ENCODE measurements at places on chromosomes 2 and 18.

DNA sequence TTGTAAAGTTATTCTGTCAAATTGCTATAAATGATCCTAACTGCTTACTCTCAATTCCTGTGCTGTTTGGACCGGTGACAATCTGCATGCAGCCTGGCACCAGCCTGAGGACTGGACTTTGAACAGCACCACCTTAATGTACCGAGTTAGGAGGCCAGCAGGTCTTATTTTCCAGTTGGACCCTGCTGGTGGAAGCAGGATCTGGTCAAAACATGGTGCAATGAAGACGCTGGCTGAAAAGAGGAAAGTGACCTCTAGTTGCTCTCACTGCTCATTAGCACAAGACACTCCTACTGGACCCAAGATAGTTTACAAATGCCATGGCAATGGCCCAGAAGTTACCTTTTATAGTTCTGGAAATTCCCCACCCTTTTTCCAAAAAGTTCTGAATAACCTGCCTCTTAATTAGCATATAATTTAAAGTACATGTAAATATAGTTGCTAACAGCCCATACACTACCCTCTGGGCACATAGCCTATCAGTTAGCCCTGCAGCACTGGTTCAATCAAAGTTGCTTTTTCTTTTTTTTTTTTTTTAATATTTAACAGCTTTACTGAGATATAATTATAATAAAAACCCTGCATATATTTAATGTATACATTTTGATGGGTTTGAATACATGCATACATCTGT lies 35.8 kb downstream of the RBKS start:
- no peak for DNase-seq

- DNase-seq = no peak
Measured at GRCh38 chr18:3524706-3525105, 74.7 kb downstream of the TGIF1 start.

- DNase-seq = peak; percentile 34
Measured at GRCh38 chr18:31424383-31424988, 23.1 kb upstream of the DSG3 start.

- DNase-seq = peak; percentile 64
Measured at GRCh38 chr18:72762515-72763122, 105.2 kb downstream of the NETO1 start.

GRCh38 chr2:16680781-16681180 lies 15.1 kb upstream of the CYRIA start:
- no peak for DNase-seq

GRCh38 chr2:225042800-225043167 lies 516 bp upstream of the DOCK10 start:
- no peak for DNase-seq

DNA sequence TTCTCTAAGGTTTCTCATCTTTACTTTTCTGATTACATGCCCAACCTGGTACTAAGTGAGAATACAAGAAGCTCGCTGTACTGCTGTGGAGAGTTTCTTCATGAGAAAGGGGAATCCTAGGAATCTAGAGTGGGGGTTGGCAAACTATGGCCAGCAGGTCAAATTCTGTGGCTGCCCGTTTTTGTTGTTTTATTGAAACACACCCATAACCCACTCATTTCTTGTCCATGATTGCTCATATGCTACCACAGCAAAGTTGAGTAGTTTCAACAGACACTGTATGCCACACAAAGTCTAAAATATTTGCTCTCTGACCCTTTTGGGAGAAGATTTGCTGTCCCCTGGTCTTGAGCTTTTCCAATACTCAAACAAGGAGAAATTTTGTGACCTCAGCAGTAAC lies 58.8 kb downstream of the C2orf74 start:
- DNase-seq = no peak

- no peak for DNase-seq
Measured at GRCh38 chr2:119943058-119943457, 69.8 kb upstream of the EPB41L5 start.

- DNase-seq = no peak
Measured at GRCh38 chr18:9354256-9354655, 19.7 kb downstream of the TWSG1 start.

GRCh38 chr18:22475426-22476100 lies 57.8 kb upstream of the CTAGE1 start:
- DNase-seq = no peak

GRCh38 chr18:9201224-9201623 lies 64.6 kb downstream of the ANKRD12 start:
- DNase-seq = no peak

DNA sequence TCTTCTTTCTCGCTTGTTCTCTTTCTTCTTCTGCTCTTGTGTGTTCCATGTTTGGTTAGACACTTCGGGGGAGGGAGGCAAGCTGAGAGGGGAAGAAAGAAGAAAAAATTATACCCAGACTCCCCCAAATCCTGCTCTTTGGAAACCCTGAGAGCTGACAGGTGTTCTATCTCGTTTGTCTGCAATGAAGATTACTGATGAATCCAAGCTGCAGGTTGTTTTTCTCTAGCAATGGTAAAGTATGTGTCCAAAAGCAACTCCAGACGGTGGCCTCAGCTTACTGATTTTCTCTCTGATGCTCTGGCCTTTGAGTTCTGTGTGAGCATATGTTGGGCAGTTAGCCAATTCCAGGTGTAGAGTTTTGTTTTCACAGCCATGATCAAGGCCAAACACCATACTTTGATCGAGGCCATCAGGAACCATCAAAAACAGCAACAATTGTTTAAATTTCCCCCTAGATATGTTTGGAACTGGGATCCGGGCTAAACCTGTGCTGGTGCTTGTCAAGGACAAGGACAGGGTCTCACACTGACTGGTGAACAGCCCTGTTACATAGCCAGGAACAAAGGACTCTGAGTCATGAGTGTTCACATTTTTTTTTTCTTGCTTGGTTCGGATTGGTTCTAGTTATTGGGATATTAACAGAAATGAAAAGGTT lies 142.0 kb downstream of the PRKCE start:
- no peak for DNase-seq

- no peak for DNase-seq
Measured at GRCh38 chr18:70840649-70841048, 551.8 kb downstream of the SOCS6 start.

- no peak for DNase-seq
Measured at GRCh38 chr2:15769676-15770547, 170.4 kb upstream of the MYCN start.

GRCh38 chr2:234960175-234961088 lies 8.6 kb downstream of the SH3BP4 start:
- no peak for DNase-seq

DNA sequence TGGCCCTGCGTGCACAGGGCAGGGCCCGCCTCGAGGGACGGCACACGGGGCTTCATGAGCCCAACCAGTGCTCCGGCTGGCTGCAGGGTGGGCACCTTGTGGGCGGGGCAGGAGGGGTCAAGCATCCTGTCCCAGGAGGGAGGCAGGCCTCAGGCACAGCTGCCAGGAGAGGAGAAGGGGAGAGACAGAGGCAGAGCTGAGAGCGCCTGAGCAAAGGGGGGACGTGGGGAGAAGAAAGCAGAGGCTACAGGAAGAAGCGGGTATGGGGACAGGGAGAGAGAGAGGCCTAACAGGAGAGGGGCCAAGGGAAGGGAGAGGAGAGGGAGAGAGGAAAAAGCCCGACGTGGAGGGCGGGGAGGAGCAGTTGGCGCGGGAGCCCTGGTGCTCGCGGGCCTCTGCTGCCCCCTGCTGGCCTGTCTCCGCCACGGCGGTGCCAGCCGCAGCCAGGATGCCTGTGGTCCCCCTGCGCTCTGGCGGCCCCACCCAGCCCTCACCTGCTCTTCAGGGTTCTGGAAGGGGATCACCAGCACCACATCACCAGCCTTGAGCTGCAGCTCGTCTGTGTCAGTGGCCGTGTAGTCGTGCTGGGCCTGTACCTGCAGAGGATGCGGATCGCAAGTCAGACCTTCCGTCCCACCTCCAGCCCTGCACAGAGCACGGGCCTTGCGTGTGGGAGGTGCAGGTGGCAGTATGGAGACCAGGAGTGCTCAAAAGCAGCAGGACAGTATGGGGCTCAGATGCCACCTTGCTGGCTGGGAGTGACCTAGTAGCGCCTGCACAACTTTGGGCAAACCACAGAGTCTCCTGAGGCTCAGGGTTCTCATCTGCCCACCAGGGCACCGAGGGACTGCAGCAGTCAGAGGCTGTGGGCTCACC lies 56.8 kb downstream of the BIN1 start:
- DNase-seq = peak; percentile 34

DNA sequence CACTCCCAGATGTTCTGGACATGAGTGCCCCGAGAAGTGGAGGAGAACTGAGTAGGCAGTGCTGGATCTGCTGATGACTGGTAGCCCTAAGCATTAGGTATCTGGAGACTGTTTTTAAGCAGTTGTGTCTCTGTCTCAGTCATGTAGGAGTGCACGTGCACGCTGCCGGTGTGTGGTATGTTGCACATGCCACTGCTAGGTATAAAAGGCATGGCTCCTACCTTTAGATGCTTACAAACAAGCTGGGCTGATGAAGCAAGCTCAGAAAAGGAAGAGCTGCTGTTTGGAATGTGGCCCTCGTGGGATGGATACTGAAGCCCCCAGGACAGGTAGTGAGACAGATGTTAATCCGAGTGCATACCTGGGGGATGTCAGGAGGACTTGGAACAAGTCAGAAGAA lies 49.1 kb downstream of the HK2 start:
- DNase-seq = no peak

DNA sequence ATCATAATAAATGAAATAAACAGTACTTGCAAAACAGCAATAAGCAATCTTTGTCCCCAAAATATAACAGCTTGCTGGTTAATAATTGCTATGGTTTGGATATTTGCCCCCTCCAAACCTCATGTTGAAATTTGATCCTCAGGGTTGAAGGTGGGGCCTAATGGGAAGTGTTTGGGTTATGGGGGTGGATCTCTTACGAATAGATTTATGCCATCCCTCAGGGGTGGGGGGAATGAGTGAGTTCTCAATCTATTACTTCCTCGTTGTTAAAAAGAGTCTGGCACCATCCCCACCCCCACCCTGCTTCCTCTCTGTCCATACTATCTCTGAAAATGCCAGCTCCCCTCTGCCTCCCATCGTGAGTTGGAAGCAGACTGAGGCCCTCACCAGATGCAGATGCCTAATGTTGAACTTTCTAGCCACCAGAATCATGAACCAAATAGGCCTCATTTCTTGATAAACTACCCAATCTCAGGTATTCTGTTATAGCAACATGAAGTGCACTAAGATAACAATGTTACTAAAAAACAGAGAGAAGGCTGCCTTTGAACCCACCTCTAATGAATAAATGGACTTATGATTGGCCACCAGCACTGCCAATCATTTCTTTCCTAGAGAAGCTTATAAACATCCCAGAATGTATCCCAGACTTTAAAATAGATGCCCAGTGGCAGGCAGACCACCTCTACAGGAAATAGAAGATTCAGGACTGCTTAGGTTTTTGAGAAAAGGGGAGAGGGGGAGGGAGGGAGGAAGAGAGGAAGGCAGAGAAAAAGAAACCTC lies 90.1 kb downstream of the ALPK2 start:
- DNase-seq = no peak

DNA sequence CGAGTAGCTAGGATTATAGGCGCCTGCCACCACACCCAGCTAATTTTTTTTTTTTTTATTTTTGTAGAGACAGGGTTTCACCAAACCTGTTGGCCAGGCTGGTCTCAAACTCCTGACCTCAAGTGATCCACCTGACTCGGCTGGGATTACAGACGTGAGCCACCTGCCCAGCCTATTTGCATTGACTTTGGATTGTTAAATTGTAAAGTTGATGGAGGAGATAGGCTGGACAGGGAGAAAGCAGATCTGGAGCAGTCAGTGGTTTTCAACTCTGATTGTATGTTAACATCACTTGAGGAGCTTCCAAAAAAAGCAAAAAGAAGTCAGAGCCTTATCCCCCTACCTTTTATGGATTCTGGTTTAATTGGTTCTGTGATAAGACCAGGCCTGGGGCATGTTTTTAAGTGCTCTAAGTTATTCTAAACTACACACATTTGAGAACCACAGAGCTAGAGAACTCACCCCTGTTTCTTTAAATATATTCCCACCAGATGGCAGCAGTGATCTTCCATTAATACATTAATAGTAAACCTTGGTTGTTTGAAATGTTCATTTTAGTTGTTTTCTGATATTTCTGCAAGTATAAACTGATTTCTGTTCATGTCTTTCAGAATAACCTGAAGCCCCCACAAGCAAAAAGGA lies 7.5 kb downstream of the C2orf49 start:
- DNase-seq = no peak

- no peak for DNase-seq
Measured at GRCh38 chr2:105005181-105005951, 32.5 kb upstream of the MRPS9 start.

DNA sequence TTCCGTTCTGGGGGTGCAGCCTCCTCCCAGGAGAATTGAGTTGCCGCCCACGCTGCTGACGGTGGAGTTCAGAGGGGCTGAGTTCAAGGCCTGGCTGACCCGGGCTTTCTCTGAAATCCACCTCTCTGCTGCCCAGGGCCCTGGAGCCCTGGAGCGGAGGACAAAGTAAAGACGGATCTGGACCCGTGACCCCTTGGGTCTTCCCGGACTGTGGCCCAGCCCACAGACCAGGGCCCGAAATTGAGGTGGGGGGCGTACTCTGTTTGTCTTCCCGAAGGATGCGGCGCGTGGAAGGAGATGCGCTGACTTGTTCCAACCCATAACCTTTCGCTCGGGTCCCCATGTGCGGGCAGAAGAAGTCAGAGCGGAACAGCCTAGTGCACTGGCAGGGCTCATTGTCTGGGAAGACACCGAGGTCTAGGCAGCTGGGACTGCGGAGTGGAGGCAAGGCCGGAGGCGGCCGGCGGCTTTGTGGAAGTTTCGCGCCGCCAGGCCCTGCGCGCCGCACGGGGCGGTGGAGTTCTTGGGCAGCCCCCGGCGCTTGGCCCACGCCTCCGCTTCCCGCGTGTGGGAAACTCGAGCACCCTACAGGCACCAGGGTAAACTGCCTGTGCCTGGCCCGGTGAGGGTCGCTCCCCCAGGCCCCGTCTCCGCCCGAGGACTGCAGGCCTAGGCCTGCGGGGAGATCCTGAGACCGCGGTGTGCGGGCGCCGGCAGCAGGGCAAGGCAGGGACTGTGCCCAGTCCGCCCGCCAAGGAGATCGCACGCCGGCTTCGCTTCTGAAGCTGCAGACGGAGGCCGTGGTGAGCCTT lies 9.8 kb downstream of the POU3F3 start:
- no peak for DNase-seq

DNA sequence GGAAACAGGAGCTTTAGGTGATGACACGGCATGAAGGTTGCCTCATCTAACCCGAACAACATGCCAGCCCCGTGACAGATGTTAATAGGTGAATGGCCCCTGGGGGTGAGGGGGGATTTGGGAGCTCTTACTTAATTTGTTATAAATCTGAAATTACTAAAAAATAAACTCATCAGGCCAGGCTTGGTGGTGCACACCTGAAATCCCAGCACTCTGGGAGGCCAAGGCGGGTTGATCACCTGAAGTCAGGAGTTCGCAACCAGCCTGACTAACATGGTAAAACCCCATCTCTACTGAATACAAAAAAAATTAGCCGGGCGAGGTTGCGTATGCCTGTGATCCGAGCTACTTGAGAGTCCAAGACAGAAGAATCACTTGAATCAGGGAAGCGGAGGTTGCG lies 6.1 kb downstream of the STK25 start:
- DNase-seq = no peak

GRCh38 chr2:168392024-168392423 lies 64.0 kb upstream of the CERS6 start:
- DNase-seq = no peak

- DNase-seq = no peak
Measured at GRCh38 chr2:177680866-177681712, 288.5 kb downstream of the AGPS start.

- DNase-seq = no peak
Measured at GRCh38 chr2:200300638-200301314, 5.7 kb upstream of the SPATS2L start.

Measured in NCI-H460 (cell line).